ENCODE measurements at places on chromosomes 12 and 14.

GRCh38 chr14:81095539-81095938 lies 125.2 kb downstream of the GTF2A1 start:
- DNase-seq: no peak
- no peak overlapping the region for H3K4me3 ChIP-seq
- no peaks in the 10 kb centered on the region for H3K36me3 ChIP-seq
- H3K27me3 ChIP-seq: no peaks in the 10 kb centered on the region
- no peak overlapping the region for H3K27ac ChIP-seq
- no peaks in the 10 kb centered on the region for H3K4me1 ChIP-seq

DNA sequence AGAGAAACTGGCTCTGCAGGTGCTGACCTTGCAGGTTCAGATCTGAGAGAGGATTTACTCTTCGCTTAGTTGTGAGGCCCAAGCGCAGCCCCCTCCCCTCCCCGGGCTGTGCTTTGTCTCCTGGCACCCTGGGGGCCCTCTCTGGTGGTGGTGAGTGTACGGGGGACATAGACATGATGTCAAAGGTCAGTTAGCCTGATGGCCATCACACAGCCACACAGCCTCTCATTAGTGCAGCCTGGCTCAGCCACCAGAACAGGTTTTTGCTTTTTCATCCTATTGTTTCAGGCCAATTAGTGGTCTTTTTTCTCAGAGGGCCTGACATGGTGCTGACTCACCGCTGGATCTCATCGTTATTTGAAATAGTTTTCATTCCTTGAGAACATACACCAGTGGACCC lies 437.9 kb downstream of the AACS start:
- no peaks in the 10 kb centered on the region for H3K36me3 ChIP-seq

- DNase-seq: no peak
- H3K27me3 ChIP-seq: no peaks in the 10 kb centered on the region
- H3K4me3 ChIP-seq: no peak overlapping the region
- H3K27ac ChIP-seq: no peak overlapping the region
These were observed 3.3 kb upstream of the C14orf93 start for GRCh38 chr14:23013054-23013748.

GRCh38 chr14:102007916-102008418 lies 43.6 kb downstream of the DYNC1H1 start:
- H3K36me3 ChIP-seq: peaks cover 91% of the 10 kb centered on the region
- DNase-seq: no peak
- H3K4me3 ChIP-seq: no peak overlapping the region
- H3K27ac ChIP-seq: no peak overlapping the region
- no peaks in the 10 kb centered on the region for H3K27me3 ChIP-seq
- H3K4me1 ChIP-seq: no peaks in the 10 kb centered on the region

- H3K4me3 ChIP-seq: no peak overlapping the region
- no peak overlapping the region for H3K27ac ChIP-seq
- H3K27me3 ChIP-seq: no peaks in the 10 kb centered on the region
- no peak for DNase-seq
- H3K4me1 ChIP-seq: no peaks in the 10 kb centered on the region
These were observed 754.1 kb downstream of the NOVA1 start for GRCh38 chr14:25843481-25844470.

- H3K4me3 ChIP-seq: no peak overlapping the region
- no peaks in the 10 kb centered on the region for H3K27me3 ChIP-seq
- no peak overlapping the region for H3K27ac ChIP-seq
- H3K36me3 ChIP-seq: no peaks in the 10 kb centered on the region
- H3K4me1 ChIP-seq: no peaks in the 10 kb centered on the region
These were observed 168.6 kb downstream of the ALX1 start for GRCh38 chr12:85448548-85449139.

DNA sequence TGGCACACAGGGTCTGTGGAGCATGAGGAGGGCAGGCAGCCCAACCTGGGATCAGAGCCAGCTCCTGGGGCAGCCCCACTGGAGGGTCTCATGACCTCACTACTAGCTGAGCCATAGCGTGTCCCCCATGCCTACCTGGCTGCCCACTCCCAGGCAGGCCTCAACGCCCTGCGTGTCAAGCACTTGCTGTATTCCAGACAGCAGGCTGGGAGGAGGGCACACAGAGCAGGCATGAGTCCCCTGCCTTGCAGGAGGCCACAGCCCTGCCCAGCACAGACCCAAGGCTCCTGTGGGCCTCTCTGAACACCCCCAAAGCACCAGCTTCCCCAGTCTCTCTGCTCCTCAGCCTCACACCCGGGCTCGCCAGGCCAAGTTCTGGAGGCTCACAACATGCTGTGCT lies 64.0 kb downstream of the IQSEC3 start:
- H3K36me3 ChIP-seq: no peaks in the 10 kb centered on the region
- no peak for DNase-seq
- H3K27ac ChIP-seq: no peak overlapping the region
- H3K4me3 ChIP-seq: no peak overlapping the region

GRCh38 chr14:89171628-89172027 lies 245.4 kb downstream of the FOXN3 start:
- H3K36me3 ChIP-seq: no peaks in the 10 kb centered on the region
- H3K4me3 ChIP-seq: no peak overlapping the region
- no peaks in the 10 kb centered on the region for H3K27me3 ChIP-seq
- no peak for DNase-seq
- H3K27ac ChIP-seq: no peak overlapping the region

DNA sequence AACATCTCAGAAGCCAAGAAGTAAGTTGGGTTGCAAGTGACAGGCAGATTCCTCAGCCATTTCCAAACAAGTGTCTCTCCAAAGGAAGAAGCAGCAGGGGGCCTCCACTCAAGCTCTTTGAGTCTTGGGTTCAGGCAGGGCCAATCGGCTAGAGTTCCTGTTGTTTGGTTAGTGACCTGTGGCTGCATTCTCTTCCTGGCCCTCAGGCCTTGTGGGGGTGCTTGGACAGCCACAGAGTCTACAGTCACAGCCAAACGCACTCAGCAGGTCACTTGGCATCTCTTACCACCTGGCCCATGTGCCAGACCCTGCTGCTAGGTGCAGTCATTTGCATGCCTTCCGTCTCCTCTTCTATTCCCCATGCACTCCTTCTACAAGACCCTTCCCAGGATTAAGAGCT lies 353.9 kb downstream of the GRIN2B start:
- no peak for DNase-seq
- no peaks in the 10 kb centered on the region for H3K36me3 ChIP-seq
- no peaks in the 10 kb centered on the region for H3K27me3 ChIP-seq
- no peaks in the 10 kb centered on the region for H3K4me1 ChIP-seq

GRCh38 chr14:37369425-37369824 lies 171.7 kb downstream of the MIPOL1 start:
- no peak for DNase-seq
- H3K4me3 ChIP-seq: no peak overlapping the region
- H3K27ac ChIP-seq: no peak overlapping the region
- no peaks in the 10 kb centered on the region for H3K4me1 ChIP-seq
- H3K27me3 ChIP-seq: no peaks in the 10 kb centered on the region

GRCh38 chr14:76056128-76056527 lies 70.6 kb downstream of the IFT43 start:
- no peak for DNase-seq
- no peaks in the 10 kb centered on the region for H3K4me1 ChIP-seq
- no peak overlapping the region for H3K27ac ChIP-seq
- H3K27me3 ChIP-seq: no peaks in the 10 kb centered on the region

DNA sequence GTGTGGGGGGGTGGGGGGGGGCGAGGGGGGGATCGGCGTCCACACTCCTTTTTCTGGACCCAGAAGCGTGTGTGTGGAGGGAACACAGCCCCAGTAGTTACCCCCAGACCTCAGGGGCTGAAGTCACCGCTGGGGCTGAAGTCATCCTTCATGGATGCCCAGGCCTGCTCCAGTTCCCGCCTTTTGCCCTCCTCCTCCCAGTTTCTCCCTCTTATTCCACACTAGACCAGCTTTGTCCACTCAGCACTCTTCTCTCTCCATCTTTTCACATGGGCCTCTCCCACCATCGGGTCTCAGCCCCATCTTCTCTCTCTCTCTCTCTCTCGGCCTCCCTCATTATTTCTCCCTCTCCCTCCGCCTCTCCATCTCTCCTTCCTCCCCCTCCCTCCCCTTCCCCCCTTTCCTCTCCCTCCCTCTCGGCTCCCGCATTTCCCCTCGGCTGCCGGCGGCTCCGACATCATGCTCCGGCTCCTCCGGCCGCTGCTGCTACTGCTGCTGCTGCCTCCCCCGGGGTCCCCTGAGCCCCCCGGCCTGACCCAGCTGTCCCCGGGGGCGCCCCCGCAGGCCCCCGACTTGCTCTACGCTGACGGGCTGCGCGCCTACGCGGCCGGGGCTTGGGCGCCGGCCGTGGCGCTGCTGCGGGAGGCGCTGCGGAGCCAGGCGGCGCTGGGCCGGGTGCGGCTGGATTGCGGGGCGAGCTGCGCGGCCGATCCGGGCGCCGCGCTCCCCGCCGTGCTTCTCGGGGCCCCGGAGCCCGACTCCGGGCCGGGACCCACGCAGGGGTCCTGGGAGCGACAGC lies at the start of gene P3H3:
TSS of gene P3H3 (plus strand) at position 426 of the 799 bp plus-strand sequence. CDS start at position 460, 34 bp downstream.
- peak within 1 kb of the TSS; percentile 84 for H3K4me3 ChIP-seq
- no peak for DNase-seq
- peak within 1 kb of the TSS; percentile 81 for H3K27ac ChIP-seq
- H3K4me1 ChIP-seq: peaks cover 37% of the 10 kb centered on the region
- peaks cover 9% of the 10 kb centered on the region for H3K36me3 ChIP-seq
- peaks cover 5% of the 10 kb centered on the region for H3K27me3 ChIP-seq

DNA sequence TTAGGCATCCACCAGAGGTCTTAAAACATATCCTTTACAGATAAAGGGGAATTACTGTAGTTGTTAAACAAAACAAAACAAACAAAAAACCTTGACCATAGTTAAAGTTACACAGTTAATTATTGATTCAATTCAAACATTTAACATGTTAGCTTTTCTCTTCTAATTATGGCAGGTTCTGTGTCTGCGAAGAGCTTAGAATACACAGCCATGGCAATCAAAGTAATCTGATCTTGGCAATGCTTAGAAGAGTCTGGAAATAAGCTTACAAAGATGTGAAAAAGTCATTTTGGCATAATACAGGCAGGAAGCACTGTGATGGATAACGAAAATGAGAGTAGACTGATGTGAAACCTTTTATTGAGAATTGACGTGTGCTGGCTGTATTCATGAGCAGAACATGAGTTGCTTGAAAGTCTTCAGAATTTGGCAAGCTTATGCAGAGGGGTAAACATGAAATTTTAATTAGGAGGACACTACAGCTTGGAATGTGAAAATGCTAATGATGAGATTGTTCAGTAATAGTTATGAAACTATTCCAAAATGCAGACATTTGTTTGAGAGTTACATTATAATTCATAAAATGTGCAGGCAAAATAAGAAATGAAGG lies 629.6 kb downstream of the FSCB start:
- H3K4me3 ChIP-seq: no peak overlapping the region
- H3K4me1 ChIP-seq: no peaks in the 10 kb centered on the region
- DNase-seq: no peak
- H3K27ac ChIP-seq: no peak overlapping the region

DNA sequence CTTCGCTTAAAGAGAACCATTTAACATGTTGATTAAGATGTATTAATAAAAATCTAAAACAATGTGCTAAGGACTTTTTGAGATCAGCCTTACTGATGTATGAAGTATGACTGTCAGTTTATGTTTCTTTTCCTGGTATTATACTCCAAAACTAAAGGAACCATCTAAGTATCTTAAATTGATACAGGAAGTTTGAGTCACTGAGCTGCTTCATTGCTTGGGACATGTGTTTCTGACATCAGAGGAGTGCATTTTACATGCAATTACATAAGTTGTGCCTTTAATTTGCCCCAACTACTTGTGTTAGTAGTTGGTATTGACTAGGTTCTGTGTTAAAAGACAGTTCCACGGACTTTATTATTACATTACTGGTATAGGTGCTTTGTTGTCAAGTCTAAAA lies 50.9 kb downstream of the PROX2 start:
- no peaks in the 10 kb centered on the region for H3K27me3 ChIP-seq
- no peak overlapping the region for H3K27ac ChIP-seq
- no peaks in the 10 kb centered on the region for H3K4me1 ChIP-seq
- no peak overlapping the region for H3K4me3 ChIP-seq
- no peak for DNase-seq

DNA sequence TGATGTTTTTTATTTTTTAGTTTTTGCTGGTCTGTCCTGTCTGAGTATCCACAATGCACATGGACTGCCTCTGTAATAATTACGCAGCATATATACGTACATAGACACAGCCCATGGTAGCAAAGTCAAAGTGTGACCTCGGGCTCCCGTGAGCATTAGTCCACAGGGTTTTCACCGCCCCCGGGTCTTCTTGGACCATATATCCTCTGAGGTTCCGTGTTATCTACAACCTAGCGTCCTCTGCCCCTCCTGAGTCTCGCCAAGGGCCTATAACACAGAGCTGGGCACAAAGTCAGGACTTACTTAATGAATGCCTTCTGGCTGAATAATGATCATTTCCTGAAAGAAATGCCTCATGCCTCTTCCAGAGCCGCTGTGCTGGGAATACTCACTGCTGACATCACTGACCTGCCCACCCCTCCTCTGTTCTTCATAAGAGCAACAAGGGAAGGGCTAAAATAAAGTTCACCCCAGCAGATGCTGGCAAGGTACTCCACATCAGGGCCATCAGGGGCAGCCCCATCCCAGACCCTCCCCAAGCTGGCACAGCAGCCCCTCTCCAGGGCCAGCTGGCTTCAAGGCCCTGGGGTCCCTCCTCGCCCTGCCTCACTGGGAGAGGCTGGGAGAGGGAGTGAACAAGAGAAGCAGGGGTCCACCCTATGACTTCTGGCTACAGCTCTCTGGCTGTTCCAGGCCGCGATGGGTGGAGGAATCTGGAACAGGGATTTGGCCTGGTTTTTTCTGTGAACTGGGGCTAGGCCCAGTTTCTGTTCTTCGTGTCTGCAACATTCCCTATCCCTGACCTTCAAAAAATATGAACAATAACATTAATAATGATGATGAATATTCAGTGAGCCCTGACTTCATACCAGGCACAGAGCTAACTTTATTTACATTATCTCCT lies 7.9 kb downstream of the HDAC7 start:
- H3K4me3 ChIP-seq: peak overlapping the region; percentile 68
- no peaks in the 10 kb centered on the region for H3K36me3 ChIP-seq
- H3K27ac ChIP-seq: peak overlapping the region; percentile 99
- H3K4me1 ChIP-seq: peaks cover 98% of the 10 kb centered on the region
- DNase-seq: peak; percentile 78

DNA sequence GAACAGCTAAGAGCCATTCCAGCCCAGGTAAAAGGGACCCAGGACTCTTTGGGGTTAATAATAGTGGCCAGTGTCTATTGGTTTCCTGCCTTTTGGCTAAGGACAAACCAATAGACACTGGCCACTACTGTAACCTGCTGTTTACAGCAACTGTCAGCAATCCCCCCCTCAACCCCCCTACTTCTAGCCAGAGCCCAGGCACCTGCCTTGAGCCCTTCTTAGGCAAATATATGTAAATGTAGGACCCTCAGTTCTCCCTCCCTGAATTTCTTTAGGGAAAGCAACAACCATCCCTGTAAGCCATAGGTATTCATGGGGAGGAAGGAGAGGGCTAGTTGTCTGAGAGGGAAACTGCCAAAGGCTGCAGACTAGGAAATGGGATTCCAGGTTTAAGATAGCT lies 22.3 kb downstream of the HOXC4 start:
- H3K4me1 ChIP-seq: no peaks in the 10 kb centered on the region
- H3K4me3 ChIP-seq: no peak overlapping the region
- no peaks in the 10 kb centered on the region for H3K36me3 ChIP-seq

DNA sequence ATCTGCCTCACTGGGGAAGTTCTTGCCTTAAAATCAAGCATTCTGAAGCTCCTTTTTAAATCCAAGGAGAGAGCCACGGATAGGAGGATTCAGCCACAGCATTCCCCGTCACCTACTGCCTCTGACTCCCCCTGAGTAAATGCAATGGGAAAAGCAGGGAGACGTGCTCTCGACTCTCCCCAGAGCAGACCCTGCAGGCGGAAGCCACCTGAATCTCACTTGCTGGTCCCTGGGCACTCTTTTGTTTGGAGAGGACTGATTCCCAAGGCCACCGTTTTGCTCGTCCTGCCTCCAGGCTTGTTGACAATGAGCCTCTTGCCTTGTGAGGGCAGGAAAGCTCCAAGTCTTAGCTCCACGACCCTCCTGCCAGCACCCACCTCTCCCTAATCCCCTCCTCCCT lies 204.5 kb downstream of the SLC15A4 start:
- H3K4me1 ChIP-seq: no peaks in the 10 kb centered on the region
- H3K27me3 ChIP-seq: no peaks in the 10 kb centered on the region
- no peak for DNase-seq
- no peaks in the 10 kb centered on the region for H3K36me3 ChIP-seq

All from thoracic aorta (tissue), 2 donors.